ENCODE measurements at places on chromosomes 16 and 17.

GRCh38 chr16:149024-149660 lies 3.3 kb upstream of the HBZ start:
- DNase-seq = no peak

GRCh38 chr16:2769675-2770056 lies 7.4 kb downstream of the ELOB start:
- no peak for DNase-seq

DNA sequence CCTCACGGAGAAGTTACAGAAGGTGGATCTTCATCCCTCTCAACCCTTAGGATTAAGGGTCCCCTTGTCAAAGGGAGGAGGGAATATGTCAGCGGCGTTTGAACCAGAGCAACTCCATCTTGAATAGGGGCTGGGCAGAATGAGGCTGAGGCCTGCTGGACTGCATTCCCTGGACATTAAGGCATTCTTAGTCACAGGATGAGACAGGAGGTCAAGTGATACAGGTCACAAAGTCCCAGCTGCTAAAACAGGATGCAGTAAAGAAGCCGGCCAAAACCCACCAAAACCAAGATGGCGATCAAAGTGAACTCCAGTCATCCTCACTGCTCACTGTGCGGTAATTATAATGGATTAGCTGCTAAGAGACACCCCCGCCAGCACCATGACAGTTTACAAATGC lies 36.7 kb downstream of the RBFOX3 start:
- DNase-seq = no peak

- no peak for DNase-seq
Observed at GRCh38 chr17:17410357-17410756, 66.4 kb upstream of the MED9 start.

DNA sequence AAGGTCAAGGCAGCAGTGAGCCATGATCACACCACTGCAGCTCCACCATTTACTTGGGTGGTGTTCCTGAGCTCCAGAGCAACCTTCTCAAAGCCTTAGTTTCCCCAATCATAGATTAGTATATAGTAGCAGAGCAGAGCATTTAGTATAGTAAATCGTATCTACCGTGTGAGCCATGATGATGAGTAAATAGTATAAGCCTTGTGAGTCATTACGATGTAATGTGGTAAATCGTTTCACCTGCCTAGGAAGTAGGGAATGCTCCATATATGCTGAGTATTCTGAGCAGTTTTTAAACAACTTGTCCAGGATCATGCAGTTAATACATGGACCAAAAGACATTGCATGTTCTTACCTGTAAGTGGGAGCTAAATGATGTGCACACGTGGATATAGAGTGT lies 66.4 kb downstream of the SCNN1B start:
- DNase-seq = no peak

GRCh38 chr16:88738151-88739084 lies 32.1 kb downstream of the CTU2 start:
- no peak for DNase-seq

- DNase-seq = no peak
Observed at GRCh38 chr16:78435260-78435659, 335.8 kb downstream of the WWOX start.

All from HS-27A (cell line).